HepG2 (cell line): ENCODE measurements at places on chromosomes 13 and 19. TPM values are rescaled to one million over a fixed set of nuclear protein-coding genes. Genes with fewer than 3 reads are reported as not detected.

The PRTN3 gene
- 0.10 TPM in 1 of 2 replicates, not detected in the other for polyA plus RNA-seq

The ZNF160 gene
- 8.1 and 8.4 TPM in 2 replicates for polyA plus RNA-seq

The SLITRK6 gene
- not detected in 2 replicates for polyA plus RNA-seq

The DLL3 gene
- polyA plus RNA-seq: 0.55 and 0.60 TPM in 2 replicates

The ACER1 gene
- polyA plus RNA-seq: not detected in 2 replicates

The ZNF71 gene
- polyA plus RNA-seq: 2.2 and 3.2 TPM in 2 replicates

The ZNF473 gene
- polyA plus RNA-seq: 5.8 and 5.9 TPM in 2 replicates

The LAIR1 gene
- polyA plus RNA-seq: 0.75 and 1.1 TPM in 2 replicates

The EFNB2 gene
- 0.05 and 0.11 TPM in 2 replicates for polyA plus RNA-seq

The KLK4 gene
- not detected in 2 replicates for polyA plus RNA-seq

The CADM4 gene
- 8.5 and 15.4 TPM in 2 replicates for polyA plus RNA-seq

The ERCC5 gene
- polyA plus RNA-seq: 12.9 and 14.5 TPM in 2 replicates

The ODAD3 gene
- polyA plus RNA-seq: 0.08 and 0.35 TPM in 2 replicates

The CGB7 gene
- polyA plus RNA-seq: 0.07 and 0.08 TPM in 2 replicates

The PRR36 gene
- polyA plus RNA-seq: 0.17 TPM in 2 replicates

The SIAH3 gene
- polyA plus RNA-seq: not detected in 2 replicates

The KCNJ14 gene
- 0.46 and 0.51 TPM in 2 replicates for polyA plus RNA-seq

The GAPDHS gene
- 0.09 TPM in 1 of 2 replicates, not detected in the other for polyA plus RNA-seq

The TSSK6 gene
- 1.2 and 2.0 TPM in 2 replicates for polyA plus RNA-seq

The EFNA2 gene
- 6.0 and 11.1 TPM in 2 replicates for polyA plus RNA-seq

The LYPD3 gene
- polyA plus RNA-seq: 1.5 and 2.6 TPM in 2 replicates

The PRR22 gene
- polyA plus RNA-seq: 0.84 and 1.0 TPM in 2 replicates

The PSG7 gene
- not detected in 2 replicates for polyA plus RNA-seq

The UGGT2 gene
- polyA plus RNA-seq: 13.2 and 13.7 TPM in 2 replicates

The NLRP11 gene
- 0.01 TPM in 1 of 2 replicates, not detected in the other for polyA plus RNA-seq

The FGF9 gene
- polyA plus RNA-seq: not detected in 2 replicates

The PEAK3 gene
- not detected in 2 replicates for polyA plus RNA-seq

The PSPN gene
- polyA plus RNA-seq: 0.69 and 0.98 TPM in 2 replicates

The SGCG gene
- polyA plus RNA-seq: not detected in 2 replicates

The ICAM5 gene
- 1.6 and 1.9 TPM in 2 replicates for polyA plus RNA-seq

The BRSK1 gene
- 1.2 and 1.9 TPM in 2 replicates for polyA plus RNA-seq

The YJU2 gene
- polyA plus RNA-seq: 9.3 and 10.1 TPM in 2 replicates

The RXFP2 gene
- polyA plus RNA-seq: not detected in 2 replicates

The PSG1 gene
- polyA plus RNA-seq: not detected in 2 replicates

The CGB2 gene
- not detected in 2 replicates for polyA plus RNA-seq

The IZUMO2 gene
- polyA plus RNA-seq: not detected in 2 replicates

The GPR4 gene
- polyA plus RNA-seq: 0.15 TPM in 1 of 2 replicates, not detected in the other

The ZNF493 gene
- 6.0 and 6.8 TPM in 2 replicates for polyA plus RNA-seq

The ZNF582 gene
- 0.83 and 1.1 TPM in 2 replicates for polyA plus RNA-seq

The NKG7 gene
- 0.21 and 0.40 TPM in 2 replicates for polyA plus RNA-seq

The SHISA7 gene
- polyA plus RNA-seq: not detected in 2 replicates

The AXL gene
- 5.7 and 5.9 TPM in 2 replicates for polyA plus RNA-seq

The ELAVL3 gene
- 0.03 TPM in 2 replicates for polyA plus RNA-seq

The APOE gene
- 1,470 and 1,944 TPM in 2 replicates for polyA plus RNA-seq

The GIPR gene
- 1.2 and 1.7 TPM in 2 replicates for polyA plus RNA-seq

The ZNF69 gene
- polyA plus RNA-seq: 8.5 and 9.6 TPM in 2 replicates

The MAMSTR gene
- polyA plus RNA-seq: 2.4 and 2.7 TPM in 2 replicates

The EDDM13 gene
- not detected in 2 replicates for polyA plus RNA-seq

The C1QTNF9B gene
- polyA plus RNA-seq: not detected in 2 replicates

The CCNE1 gene
- 12.4 and 16.0 TPM in 2 replicates for polyA plus RNA-seq

The CD70 gene
- 0.13 and 0.51 TPM in 2 replicates for polyA plus RNA-seq

The SIGLEC12 gene
- polyA plus RNA-seq: not detected in 2 replicates

The ERICH6B gene
- polyA plus RNA-seq: not detected in 2 replicates

The FAM216B gene
- polyA plus RNA-seq: not detected in 2 replicates

The ANGPTL8 gene
- polyA plus RNA-seq: 243 and 436 TPM in 2 replicates

The ZNF415 gene
- 0.17 and 0.38 TPM in 2 replicates for polyA plus RNA-seq

The GRK1 gene
- polyA plus RNA-seq: 0.03 and 0.12 TPM in 2 replicates
